Activated naive CD8-positive, alpha-beta T cell treated with anti-CD3 and anti-CD28 coated beads, Interleukin-2, amount 10 ng/mL, durations not matched to agents 7 days and 5 days (primary cell): ENCODE measurements at places on chromosomes 2 and 18.

DNA sequence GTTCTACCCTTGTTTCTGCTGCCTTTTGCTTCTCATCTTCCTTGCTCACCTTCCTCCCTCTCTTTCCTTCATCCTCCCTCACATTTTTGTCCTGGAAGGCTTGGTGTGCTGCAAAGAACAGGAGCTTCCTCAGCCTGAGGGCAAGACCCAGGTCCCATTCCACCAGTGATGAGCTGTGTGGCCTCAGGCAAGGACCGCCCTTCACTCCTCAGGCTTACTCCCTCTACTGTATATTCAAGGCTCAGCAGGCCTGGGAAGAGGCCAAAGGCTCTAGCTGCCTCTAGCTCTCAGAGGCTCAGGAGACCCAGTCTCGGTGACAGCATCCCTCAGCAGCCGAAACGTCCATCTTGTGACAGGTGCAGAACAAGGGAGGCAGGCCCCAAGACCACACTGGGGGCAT lies 97.5 kb downstream of the MRO start:
- no peak for DNase-seq

- DNase-seq: no peak
Observed at GRCh38 chr2:128422571-128422970, 103.9 kb upstream of the HS6ST1 start.

- no peak for DNase-seq
Observed at GRCh38 chr2:158783923-158784322, 11.2 kb upstream of the DAPL1 start.

- no peak for DNase-seq
Observed at GRCh38 chr2:42909966-42910365, 117.6 kb upstream of the HAAO start.

DNA sequence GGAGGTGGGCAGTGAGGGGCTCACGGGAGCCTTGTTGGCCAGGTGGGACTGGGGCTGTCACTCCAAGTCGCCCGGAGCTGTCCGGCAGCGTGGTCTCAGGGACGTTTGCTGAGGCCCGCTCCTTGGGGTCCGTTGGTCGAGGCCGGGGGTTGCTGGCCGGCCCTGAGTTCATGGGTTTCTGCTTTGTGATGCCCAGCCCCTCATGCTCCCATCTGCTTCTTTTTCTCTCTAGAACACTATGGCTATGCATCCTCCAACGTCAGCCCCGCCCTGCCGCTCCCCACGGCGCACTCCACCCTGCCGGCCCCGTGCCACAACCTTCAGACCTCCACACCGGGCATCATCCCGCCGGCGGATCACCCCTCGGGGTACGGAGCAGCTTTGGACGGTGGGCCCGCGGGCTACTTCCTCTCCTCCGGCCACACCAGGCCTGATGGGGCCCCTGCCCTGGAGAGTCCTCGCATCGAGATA lies 14.5 kb downstream of the NFATC1 start:
- DNase-seq: no peak

- no peak for DNase-seq
Observed at GRCh38 chr2:237624565-237624964, 2.8 kb upstream of the LRRFIP1 start.

- DNase-seq: no peak
Observed at GRCh38 chr2:107728586-107728985, 98.1 kb upstream of the RGPD4 start.

DNA sequence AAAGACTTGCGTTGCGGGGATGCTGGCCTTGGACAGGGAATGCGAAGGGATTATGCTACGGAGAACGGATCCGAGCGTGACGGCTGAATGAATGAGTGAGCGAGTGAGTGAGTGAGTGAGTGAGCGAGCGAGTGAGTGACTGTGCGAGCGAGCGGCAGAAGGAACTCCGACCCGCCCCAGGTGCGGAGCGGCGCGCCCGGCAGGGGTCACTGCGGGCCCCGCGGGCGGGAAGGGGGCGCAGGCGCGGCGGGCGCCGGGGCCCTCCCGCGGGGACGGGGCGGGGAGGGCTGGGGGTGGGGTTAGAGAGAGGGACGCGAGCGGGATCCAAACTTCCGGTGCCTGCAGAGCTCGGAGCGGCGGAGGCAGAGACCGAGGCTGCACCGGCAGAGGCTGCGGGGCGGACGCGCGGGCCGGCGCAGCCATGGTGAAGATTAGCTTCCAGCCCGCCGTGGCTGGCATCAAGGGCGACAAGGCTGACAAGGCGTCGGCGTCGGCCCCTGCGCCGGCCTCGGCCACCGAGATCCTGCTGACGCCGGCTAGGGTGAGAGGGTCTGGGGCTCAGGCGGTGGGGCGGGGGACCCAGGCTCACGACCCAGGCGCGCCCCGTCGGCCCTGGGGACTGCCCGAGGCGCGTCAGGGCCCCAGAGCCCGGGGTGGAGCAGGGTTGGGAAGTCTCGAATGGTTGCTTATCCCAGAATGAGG lies at the start of gene ITM2C:
Gene ITM2C (plus strand): TSS at position 338 of the 702 bp plus-strand sequence. CDS start 84 bp downstream, at position 422.
- DNase-seq: peak; percentile 86

DNA sequence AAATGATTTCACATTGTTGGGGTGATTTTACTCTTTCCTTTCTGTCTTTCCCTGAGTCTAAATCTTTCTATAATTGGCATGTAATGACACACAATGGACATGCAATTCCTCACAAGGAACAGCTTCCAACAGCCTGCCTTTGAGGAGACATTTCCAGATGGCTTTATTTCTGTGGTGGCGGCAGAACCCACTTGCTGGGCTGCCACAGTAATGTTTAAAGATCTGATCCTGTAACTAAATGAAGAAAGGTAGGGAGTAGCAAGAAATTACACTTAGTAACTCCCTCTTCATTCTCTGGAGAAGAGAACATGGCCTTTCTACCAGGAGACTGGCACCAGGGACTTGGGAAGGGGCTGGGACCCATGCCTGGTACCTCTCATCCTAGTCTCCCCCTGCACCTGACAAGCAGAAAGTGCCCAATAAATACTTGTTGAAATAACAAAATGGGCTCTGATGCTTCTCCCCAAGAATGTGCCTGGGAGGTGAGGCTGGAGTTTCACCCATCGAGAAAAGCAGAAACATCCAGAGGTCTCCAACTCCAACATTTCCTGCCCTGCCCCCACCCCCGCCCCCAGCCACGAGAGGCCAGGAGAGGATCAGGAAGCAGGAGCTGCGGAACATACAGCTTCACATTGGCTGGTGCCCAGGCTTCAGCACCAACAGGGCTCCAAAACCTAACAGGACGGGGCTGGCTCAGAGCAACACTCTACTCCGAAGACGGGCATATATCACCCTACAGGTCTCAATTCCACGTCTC lies 92.1 kb downstream of the PXDN start:
- no peak for DNase-seq

GRCh38 chr2:23244617-23245016 lies 140.4 kb upstream of the KLHL29 start:
- no peak for DNase-seq

DNA sequence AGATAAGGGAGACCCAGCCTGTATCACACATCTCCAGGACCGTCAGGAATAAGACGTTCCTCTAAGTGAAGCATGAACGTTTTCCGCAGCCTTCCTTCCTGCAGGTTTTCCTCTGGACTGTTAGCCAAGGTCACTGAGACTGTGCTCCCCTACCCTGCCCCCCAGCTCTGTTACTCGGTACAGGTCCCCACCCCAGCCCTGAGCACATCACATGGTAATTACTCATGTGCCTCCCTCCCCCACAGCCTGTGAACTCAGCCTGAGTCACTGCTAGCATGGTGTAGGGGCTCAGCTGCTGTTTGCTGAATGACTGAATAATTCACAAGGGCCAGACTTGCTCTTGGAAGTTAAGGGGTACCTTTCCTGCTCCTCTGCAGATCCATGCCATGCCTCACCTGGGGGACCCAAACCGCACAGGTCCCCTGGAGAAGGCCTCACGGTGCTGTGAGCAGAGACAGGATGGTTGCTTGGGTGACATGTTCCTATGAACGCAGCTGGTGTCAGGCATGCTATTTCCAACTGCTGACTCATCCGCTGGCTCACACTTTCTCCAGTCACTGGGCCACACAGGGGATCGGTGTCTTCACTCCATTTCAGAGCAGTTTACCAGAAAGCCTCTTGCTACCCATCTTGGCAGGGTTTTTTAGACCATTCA lies 88.2 kb downstream of the PLB1 start:
- peak; percentile 44 for DNase-seq

- no peak for DNase-seq
Observed at GRCh38 chr2:239348563-239349452, 52.0 kb downstream of the HDAC4 start.

DNA sequence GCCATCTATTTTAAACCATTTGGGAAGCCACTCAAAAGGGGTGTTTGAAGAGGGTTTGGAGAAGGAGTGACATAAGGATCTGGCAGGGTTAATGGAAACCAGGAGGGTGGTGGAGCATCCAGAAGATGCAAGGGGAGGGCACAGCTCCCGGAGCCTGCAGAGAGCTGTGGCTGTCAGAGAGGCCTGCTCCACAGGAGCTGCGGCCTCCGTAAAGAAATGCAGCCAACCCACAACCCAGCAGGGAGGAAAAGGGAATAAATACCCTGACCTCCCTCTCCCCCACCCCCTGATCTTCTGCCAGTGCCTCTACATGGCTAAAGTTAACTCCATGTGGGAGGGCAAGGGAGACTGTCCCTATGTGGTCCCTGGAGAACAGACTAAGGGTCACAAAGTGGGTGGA lies 567.1 kb upstream of the POU3F3 start:
- DNase-seq: no peak

DNA sequence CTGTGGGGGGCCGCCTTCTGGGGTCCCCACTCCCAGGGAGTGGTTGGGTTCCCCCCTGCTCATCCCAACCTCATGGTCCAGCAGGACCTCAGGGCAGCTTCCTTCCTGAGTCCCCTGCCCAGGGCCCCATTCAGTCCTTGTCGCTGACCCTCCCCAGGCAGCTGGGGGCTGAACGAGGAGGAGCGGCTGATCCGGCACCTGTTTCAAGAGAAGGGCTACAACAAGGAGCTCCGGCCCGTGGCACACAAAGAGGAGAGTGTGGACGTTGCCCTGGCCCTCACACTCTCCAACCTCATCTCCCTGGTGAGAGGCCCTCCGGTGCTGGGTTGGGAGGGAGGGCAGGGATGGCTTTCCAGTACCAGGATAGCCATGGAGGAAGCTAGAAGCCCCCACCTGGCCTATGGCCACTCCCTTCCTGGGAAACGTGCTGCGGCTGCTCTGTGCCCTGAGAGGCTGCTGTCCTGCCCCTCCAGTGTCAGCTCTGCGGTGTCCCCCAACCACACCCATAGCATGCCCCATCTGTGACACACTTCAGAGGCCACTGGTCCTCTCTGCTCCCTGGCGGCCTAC lies 497 bp downstream of the CHRND start:
- DNase-seq: no peak

GRCh38 chr18:60113396-60113795 lies 213.6 kb downstream of the PMAIP1 start:
- DNase-seq: no peak

GRCh38 chr18:39453882-39454281 lies 1888.3 kb upstream of the CELF4 start:
- no peak for DNase-seq

DNA sequence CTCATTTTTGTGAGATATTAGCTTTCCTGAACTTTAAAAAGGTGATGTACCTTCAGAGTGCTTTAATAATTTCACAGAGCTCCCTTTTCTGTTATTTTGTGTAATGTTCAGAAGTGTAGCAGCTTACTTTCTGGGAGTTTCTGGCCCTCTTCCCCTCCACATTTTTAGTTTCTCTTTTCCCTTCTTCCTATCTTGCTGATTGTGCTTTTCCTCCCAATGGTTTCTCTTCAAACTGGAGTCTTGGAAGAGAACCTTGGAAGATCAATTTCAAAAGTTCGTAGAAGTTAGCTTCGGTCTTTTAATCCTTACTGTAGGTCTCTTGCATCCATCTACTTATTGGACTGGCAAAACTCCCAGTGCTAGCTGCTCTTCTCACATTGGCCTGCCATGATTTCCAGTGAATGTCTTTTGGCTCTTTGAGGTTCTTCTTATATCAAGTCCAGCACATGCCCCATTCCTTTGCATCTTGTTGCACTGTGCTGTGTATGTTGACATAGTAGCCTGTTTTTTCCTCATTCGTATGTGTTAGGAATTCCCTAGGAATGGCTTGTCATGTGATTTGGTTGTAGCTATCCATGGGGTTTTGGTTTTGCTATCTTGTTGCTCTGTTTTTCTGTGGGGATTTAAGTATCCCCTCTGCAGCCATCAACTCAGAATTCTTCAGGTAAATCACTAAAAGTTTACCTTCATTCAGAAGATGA lies 7.8 kb downstream of the CCNT2 start:
- DNase-seq: no peak

DNA sequence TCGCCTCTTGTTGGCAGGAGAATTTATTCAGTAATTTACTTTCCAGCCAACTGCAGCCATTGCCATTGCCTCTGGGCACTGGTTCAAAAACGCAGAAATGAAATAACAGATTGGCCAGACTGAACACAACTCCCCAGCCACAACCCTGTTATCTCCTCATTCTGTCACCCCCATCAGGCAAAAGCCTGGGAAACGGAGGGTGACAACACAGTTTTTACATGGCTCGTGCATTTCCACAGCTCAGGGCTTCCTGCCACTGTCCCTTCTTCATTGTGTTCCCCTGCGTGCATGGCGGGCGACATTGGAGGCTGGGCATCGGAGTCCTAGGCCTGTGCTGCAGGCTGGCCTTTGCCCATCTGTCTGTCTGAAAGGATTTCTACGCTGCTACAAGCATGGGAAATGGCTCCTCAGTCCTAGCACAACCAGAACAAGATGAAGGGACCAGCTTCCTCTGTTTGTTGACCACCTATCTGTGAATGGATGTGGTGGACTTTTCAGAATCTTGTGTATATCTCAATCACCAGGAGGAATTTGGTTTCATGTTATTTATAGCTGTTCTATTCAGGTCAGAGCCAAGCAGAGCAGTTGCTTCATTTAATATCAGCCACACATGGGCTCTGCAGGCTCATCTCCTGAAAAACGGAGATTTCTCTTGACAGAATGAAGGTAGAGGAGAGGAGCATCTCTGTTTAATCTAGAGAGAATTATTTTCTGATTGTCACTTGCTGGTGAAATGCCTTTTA lies 107.0 kb downstream of the MGAT5 start:
- DNase-seq: no peak

GRCh38 chr2:70958759-70959158 lies 19.7 kb upstream of the ANKRD53 start:
- DNase-seq: no peak

GRCh38 chr2:166881177-166881576 lies 7.1 kb upstream of the XIRP2 start:
- no peak for DNase-seq

DNA sequence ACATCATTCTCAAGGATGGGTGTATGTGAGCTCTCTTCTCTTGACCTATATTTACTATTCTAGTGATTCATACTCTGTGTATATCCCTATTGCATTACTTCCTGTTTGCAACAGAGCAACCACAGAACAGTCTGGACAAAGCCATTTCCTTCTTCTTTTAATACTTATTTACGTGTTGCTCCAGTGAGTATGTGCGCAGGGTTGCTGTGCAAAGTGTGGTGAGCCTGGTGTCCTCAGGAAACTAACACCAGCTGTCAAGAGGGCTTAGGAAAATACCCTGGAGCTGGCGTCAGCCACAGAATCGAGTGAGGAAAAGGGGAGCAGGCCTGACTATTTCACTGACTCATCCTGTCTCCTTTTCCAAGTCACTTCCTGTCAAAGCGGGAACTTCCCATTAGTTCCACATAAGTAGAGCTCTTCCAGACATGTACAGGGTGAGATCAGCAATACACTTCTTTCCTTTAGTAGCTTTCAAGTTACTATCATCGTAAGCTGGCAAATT lies 214.1 kb upstream of the COPS8 start:
- no peak for DNase-seq
